Activated CD8-positive, alpha-beta T cell treated with anti-CD3 and anti-CD28 coated beads for 36 hours (primary cell): ENCODE measurements at places on chromosomes 6 and 20.

DNA sequence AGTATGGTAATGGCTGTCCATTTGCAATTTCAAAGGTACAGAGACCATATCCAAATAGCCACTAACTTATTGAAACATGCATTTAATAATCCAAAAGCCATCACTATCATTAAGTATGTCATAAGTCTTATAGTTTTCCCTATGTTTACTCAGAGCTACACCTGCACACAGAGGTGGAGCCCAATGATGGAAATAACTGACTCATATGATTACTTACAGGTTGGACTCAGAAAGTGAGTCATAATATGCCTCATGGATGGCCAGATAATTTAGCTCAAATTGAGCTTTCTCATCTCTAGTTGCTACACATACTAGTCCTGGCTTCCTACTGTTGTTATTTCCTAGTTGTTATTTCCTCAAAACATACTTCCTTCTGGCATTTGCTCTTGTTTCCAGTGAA is 104.4 kb upstream of the KHDRBS2 start:
- no peak for DNase-seq

DNA sequence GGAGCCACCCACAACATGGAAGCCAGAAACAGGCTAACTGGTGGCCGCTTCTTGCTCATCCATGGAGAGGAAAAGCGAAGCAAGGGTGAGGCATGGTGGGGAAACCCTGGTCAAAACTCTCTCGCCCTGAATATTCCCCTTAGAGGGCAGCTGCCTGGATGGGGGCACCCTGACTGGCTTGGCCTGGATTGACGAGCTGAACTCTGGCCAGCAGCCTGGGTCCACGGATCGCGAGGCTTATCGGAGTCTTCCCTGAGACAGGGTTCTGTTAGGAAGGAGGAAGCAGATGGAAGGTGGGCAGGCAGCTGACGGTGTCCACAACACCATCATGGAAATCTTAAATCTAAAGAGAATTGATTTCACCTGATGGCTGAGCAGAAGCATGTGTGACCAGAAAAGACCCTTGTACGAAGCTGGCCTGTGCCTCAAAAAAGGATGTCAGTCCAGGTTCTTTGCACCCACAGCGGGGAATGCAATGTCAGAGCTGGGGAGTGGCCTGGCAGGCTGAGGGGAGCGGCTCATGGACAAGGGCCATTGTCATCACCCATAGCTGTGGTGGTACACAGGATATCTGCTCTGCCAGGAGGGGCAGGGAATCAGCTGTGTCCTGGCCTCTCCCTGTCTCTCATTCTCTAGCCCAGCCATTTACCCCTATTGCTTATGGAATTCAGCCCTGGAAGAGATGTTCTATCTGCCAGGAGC is 109.4 kb upstream of the SNX9 start:
- DNase-seq, result no peak

GRCh38 chr6:100050550-100050949 is 56.5 kb upstream of the MCHR2 start:
- no peak for DNase-seq

DNA sequence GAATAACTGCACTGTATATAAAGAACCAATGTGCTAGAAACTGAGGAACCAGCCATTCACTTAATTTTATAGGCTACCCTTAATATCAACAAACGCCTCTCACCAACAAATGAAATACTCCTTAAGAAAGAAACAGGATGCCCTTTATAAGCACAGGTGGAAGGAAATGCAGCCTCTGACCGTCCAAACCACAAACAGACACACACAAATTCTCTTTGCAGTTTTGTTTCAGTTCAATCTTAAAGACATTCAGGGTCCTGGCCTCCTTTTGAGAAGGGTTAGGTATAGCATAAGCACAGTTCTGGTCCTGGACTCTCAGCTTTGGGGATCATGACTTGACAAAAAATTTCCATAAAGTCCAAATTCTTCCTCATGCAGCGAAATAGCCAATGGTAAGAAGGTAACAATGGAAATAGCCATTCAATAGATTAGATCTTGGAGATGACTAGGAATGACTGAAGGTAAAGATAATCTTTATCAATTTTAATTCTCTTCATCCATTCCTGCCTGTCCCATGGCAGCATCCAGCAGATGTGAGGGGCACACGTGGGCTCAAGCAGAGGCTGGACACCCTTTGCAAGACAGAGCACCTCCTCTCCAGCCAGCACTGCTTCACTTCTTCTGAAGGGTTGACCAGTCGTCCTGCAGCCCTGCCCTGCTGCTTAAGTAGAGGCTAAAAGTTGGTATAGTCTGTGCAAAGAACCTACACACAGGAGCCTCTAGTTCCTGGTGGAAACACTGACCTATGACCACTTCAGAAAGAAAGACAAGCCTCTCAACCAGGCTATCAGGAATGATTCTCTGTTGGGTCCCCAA is 123.9 kb downstream of the CD83 start:
- DNase-seq, result no peak

- DNase-seq, result no peak
Measured at GRCh38 chr6:4612636-4613171, 163.5 kb upstream of the CDYL start.

DNA sequence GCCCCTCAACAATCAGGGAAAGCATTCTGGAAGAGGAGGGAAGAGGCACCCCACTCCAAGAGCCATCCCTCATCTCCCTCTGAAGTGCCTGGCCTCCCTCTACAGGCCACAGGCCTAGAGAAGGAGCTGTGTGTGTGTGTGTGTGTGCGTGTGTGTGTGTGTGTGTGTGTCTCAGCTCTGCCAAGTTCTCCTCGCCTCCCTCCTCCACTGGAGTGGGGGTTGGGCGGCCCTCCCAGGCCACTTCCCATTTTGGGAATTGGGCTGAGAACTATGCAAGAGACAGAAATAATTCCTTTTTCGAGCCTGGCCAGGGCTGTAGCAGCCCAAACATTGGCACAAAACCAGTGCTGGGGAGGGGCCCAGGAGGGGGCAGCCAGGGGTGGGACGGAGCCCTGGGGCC is 35.7 kb downstream of the KCNB1 start:
- no peak for DNase-seq
